ENCODE measurements at places on chromosomes 6 and 20.

DNA sequence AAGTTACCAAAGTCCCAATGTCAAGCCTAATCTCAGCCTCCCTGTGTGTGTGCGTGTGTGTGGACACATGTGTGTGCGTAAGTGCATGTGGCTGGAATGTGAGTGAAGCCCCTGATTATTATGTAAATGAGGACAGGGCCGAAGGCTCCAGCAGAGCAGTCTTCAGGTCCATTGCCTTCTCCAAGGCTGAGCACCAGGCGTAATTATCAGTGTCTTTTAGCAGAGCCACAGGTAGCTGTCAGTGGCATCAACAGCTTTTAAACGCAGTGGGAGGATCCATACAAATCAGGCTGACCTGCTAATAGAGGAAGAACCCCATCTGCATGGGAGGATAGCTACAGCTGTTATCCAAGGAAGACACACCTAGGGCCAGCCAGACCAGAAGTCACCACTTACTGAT, 324.3 kb upstream of the MOCS1 start:
- DNase-seq: no peak

DNA sequence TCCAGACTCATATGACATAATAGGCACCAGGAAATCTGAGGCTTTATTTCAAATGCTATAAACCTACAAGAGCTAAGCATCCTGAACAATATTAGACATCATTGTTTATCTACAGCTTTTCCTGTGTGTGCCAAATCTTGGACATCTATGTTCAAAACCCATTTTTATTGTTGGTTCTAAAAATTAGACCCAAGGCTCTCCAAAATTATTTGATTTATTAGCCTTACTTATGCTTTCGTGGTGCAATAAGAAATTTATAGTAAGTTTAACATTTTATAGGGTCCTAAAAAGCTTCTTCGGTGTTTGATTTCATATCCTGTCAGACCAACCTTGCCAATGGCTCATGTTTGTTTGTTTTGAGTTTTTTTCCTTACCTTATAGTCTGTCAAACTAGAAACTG, 1014.5 kb upstream of the MANEA start:
- no peak for DNase-seq

DNA sequence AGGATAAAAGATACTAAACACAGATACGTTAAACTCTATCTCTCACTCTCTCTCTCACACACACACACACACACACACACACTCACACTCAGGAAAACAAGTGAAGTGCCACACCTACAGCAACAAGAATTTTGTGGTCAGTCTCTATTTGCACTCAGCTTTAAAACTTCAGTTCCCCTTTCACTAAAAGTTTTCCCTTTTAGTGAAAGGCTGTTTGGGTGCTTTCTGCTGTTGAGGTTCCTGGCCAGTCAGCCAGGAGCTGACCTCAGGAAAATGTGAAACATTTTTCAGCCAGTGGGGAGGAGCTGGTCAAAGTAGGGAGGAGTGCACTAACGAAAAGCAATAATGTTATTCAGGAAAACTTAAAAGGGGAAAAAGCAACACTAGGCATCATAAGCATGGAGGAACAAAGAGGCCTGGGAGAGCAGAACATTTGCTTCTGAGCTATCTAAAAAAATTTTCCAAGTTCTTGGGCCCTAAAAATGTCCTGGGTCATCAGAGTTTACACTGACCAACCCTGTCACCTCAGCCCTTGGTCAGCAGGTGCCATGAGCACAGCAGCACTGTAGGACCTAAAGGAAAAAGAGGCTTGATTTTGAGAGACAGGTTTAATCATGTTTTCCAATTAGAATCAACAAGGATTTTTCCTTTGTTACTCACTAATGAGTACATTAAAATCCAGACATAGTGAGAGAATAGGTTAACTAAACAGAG, 30.7 kb upstream of the NT5E start:
- no peak for DNase-seq

GRCh38 chr6:43771858-43772680, 2.1 kb downstream of the VEGFA start:
- peak; percentile 81 for DNase-seq

DNA sequence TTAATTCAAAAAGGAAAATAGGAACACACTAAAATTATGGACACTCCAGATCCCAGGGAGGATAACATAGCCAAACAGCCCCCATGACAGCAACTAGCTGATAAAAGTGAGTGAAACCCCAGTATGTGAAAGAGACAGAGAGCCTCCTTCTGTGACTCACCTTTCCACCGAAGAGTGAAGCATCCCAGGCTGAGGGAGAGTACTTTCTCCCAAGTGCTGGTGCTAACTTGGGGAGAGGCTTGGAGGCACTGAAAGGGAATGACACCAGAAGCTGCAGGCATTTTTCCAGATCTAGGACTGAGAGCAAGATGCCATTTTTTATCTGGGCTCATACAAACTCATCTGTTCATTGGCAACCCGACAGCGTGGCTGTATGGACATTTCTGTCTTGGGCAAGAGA, 339.8 kb downstream of the HTR1B start:
- DNase-seq: no peak

DNA sequence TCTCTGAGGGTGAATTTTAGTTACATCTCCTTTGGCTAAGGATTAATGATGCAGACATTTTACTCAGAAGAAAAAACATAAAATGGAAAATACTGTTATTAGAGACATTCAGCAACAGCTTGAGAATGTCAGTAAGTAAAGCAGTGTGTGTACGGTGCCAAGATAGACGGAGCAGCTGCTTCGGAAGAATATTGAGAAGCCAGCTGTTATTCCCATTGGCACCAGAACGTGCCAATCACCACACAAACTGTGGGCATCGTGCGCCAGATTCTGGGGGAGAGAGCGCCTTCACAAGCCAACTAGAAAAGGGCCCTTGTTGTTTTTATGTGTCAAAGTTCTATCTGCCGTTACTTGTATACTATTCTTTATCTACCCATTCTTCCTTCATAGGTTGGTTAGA, 163.4 kb downstream of the MTFR2 start:
- no peak for DNase-seq

DNA sequence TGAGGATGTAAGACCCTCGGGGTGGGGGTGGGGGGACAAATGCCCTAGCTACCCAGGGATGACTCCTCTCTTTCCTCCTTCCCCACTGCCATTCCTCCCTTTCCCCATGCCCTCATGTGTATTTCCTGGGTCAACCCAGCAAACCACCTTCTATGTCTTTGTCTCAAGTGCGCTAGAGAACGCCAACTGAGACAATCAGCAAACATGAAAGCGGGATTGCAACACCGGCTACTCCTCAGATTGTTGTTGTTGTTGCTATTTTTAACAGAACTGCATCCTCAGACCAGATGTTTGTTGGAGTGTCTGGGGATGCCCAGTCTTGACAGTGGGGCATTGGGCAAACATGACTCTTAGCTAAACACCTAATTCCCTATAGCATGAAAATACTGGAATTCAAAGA, 39.3 kb upstream of the HIVEP1 start:
- DNase-seq: no peak

DNA sequence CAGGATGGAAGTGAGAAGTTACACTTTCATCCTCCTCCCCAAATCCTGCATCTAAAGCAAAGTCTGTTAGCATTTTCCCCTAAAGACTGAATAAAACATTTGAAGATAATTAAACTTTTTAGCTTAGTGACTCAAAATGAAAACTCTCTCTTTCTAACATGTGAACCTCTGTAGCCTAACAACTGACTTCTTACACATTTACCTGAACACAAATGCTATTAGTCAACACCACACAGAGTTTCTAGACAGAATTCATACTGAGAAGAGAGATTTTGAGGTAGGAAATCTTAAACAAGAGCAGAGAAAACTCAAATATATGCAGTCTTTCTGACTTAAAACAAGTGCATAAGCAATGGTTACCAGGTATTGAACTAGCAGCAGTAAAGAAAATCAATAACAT, 149.9 kb upstream of the SMLR1 start:
- no peak for DNase-seq

GRCh38 chr6:42159431-42160024, 13.6 kb upstream of the GUCA1A start:
- DNase-seq: no peak

DNA sequence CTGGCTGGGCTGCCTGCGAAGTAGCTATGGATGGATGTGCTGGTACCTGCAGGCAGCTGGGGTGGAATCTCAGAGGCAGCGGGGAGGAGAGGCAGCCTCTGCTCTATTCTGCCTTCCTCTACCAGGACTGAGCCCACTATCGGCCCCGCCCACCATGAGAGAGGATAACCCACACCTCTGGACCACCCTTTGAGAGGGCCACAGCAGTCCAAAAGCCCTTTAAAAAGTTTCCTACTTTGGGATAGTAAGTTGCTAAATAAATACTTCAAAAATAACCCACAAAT, 36.1 kb downstream of the EZR start:
- DNase-seq: no peak

GRCh38 chr6:161798844-161799394, 525.1 kb upstream of the AGPAT4 start:
- DNase-seq: no peak

DNA sequence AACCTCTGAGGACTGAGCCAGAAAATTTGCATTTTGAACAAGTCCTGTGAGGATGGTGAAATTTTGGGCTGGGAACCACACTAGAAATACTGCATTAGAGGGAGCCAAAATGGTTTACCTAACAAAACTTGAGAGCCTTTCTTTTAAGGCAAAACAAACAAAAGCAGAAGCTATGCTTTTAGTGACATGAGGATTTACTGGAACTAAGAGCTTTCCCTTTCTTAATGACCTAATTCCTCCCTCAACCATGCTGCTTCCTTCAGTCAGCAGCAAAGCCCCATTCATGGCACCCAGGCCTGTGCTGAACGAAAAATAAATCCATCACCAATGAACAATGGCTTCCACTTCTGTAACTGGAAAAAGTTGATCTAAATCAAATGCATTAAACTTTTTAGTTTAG, 974.3 kb downstream of the HACE1 start:
- no peak for DNase-seq

DNA sequence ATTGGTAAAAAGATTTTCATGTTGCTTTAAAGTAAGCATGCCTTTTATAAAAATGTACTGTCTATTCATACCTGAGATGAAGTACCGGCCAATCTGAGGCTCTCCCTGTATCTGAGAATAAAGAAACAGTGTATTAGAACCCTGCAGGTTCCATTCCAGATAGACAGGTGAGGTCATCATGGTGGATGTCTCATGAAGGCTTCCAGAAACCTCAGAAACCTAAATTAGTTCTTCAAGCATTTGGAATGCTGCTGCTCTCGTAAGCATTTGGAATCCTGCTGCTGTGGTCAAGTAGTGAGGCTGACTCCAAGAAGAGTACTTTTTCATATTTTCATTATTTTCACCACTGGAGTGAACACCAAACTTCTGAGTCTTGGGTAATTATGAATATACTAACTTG, 642.3 kb downstream of the MAFB start:
- DNase-seq: no peak

DNA sequence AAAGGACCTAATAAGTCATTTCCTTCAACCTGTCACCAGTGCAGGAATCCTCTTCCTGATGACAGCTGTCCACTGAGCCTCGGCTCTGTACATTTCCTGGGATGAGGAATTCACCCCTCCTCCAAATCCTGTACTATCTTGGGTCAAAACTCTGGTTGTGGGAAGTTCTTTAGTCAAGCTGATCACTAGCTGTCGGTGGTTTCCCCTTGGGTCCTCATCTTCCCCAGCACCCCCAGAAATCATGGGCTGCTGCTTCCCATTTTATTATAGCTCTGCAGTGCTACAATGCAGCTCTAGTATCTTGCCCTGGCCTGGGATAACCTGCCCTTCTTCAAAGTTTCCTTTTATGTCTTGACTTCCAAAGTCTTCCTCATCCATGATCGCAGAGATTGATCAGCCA, 14.6 kb upstream of the ADA start:
- no peak for DNase-seq

DNA sequence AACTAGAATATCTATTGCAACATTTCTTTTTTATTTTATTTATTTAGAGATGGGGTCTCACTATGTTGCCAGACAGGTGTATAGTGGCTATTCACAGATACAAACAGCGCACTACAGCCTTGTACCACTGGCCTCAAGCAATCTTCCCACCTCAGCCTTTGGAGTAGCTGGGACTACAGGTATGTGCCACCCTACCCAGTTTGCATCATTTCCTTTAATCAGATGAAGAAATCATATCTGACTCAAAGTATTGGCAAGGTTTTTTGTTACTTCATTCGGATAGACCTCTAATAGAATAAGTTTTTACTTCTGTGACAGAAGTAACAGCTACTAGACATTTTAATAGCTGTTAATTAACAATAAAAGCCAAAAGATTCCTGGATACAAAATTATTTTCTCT, 153.9 kb downstream of the CDK19 start:
- DNase-seq: no peak

DNA sequence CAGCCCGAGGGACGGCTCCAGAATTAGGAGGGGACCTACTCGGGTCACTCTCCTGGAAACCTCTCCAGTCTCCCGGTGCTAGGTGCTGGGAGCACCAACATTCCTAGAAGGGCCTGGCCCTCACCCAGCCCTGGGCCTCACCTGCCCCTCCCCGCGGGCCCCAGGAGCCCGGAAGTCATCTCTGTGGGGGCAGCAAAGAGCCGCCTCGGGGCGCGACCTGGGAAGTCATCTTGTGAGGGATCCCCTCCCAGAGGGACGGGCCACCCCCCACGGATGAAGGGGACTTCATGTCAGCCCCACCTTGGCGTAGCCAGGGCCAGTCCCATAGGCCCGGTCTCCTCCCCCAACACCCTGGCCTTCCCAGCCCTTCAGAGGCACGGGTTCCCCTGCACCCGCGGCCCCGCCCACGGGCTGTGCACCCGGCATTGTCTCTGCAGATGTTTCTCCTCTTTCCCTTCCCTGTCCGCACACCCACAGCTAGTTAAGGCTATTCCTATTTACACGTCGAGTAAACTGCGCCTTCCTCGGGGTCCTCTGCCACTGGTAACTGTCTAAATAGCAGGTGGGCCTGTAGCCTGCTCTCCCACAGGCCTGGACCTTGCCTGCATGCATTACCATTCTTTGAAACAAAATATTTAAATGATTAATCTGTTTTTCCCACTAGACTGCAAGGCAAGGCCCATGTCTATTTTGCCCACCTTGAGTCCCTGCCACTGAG, 896 bp upstream of the RNASET2 start:
- no peak for DNase-seq

GRCh38 chr20:43894491-43894890, 20.2 kb upstream of the TOX2 start:
- DNase-seq: no peak

DNA sequence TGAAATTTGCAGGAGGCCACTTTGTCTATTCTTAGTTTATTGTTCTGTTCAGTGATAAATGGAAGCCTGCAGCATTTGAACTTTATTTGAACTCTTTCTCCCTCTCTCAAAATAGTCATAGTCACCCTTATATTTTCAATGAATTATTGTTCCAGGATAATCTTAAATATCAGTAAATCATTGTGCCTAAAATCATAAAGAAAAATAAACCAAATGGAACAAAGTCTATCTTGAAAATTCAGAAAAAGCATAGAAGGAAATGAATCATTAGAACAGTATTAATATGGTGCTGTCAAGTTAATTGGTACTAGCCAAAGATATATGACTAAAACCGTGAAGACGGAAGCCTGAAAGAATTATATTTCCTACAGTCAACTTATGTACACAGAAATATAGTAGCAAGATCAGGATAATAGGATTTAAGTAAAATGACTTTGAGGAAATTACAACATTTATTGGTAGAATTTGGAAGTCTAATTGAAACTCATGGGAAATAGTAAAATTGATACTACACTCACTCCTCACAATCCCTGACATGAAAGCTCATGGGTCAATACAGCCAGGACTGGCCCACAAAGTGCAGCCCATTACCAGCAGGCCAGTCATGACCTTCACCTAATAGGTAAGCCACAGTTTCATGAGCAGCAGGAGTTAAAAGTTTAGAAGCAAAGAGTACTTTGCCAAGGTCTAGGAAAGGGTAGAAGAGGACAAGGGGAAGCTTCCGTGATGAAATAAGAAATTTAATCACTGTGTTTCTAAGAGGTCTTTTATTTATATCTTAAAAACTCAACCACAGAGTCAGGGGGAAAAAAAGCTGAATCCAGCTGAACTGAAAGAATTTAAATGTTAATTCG, 119.9 kb upstream of the ENPP5 start:
- DNase-seq: no peak
